ENCODE measurements at places on chromosomes 2 and 18.
A peak's percentile ranks its signal among the peaks of the same experiment; 100 is the strongest.

DNA sequence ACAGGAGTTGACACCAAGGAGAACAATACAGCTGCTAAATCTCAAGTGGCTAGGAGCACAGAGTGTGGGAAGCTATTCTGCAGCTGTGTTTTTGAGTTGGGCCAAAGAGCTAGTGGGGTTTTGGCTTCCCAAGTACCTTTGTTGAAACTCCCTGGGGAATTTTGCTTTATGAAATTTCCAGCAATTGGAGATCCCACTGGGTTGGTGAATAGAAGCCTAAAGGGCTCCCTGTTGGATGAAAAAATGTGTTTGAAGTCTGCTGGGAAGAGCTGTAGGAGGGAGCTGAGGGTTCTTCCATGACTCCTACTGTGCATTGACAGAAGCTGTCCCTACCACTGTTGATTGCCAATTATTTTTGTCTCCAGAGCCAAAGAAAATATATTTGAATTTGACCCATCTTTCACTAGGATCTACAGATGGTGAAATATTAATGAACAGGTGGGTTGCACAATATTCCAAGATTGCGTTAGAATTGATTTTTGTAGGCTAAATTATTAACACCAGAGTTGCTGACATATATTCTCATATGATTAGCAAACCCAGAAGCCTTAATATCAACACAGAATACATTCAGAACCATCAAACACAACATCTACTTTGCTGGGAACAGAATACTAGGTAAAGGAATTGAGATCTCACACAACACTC, 95.4 kb upstream of the CYP1B1 start:
- DNase-seq: no peak

DNA sequence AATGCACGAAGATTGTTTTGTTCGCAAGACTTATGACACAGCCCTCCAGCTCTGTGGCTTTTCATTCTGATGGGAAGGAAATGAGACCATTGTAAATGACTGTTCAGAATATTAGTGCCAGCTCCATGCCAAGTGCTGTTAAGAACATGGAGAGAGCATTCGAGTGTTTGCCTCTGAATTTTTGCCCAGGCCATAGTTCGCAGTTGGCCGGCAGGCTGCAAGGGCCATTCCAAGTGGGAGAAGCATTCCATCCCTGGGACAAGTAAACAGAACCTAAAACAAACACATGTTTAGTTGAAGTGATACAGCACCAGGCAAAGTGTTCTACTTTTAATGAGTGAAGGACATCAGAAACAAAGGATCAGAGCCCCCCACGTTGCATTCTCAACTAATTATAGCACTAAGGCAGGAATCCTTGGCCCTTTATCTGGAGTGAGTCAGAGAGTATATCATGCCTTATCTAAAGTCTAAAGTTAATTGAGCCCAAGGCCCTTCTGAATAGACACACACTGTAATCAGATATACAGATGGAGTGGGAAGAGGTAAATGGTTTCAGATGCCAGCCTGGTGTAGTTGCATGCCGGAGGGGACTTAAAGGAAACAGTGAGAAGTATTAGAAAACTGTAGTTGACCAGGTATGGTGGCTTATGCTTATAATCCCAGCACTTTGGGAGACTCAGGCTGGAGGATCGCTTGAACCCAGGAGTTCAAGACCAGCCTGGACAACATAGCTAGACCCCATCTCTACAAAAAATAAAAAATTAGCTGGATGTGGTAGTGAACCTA, 53.3 kb downstream of the NEDD4L start:
- DNase-seq: no peak

DNA sequence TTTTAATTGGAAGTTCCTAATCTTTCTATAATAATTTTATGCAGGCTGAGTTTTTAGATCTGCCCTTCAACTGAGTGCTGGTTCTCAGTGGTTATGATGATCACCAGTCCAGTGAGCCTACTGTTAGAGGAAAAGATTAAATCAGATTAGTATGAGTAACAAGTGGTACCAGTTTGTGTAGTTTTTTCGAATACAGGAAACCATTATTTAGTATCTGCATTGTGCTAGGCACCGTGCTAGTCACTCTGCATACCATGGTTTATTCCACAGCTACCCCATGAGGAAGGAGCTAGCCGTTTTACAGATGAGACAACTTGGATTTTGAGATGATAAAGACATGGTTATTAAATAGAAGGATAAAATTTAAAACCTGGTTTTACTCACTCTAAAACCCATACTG, 6.1 kb downstream of the PSMD1 start:
- no peak for DNase-seq

- DNase-seq: no peak
Observed at GRCh38 chr2:164826293-164827243, 15.1 kb downstream of the COBLL1 start.

DNA sequence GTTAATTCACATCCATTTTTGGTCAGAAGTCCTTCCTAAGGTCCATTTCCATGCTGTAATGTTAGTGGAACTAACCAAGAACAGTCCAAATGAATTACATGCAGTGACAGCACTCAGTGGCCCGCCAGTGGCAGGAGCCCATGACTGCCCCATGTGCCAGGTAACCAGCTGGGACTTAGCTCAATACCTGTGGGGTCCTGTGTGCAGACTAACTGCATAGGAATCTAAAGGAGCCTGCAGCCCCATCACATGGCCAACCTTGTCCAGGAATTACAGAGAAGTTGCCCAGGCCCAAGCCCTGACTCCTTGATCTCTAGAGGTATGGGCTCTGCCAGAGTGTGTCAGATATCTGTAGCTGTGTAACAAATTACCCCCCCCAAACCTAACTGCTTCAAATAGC, 35.4 kb upstream of the GPR17 start:
- no peak for DNase-seq

- no peak for DNase-seq
Observed at GRCh38 chr2:9809064-9809356, 34.3 kb upstream of the TAF1B start.

- no peak for DNase-seq
Observed at GRCh38 chr2:134120733-134121630, 132.9 kb upstream of the MGAT5 start.

DNA sequence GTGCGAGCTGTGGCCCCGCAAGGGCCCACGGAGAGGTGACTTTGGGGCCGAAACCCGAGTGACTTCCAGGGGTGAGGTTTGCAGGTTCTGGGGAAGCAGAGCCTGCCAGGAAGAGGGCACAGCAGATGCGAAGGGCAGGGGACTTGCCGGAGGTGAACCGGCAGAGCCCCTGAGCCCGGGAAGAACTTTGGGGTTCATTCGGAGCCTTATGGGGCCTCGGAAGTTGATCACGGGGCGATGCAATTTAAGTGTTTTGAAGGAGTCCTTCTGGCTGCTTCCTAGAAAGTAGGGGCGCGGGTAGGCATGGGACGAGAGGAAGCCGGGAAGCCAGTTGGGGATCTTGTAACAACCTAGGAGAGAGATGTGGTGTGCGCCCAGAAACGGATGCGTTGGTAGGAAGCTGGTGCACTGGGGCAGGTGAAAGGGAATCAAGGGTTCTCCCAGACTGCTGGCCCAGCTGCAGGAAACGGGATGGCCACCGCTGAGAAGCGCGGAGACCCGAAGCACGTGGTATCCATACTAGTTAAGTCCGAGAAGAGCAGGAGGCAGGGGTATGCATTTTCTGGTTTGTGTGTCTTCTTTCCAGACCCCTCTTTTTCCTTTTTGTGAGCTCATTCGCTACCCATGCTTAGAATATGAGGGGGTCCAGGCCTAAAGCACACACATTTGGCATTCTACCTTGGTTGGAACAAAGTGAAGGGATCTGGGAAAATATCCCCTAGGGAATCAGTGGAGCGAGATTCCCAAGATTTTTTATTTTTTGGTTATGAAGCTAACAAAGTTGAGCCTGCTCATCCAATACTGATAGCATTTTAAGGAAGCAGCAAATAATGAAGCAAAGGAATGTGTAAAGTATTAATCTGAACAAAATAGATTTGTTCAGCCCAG, 758 bp downstream of the SCLY start:
- DNase-seq: peak; percentile 24

GRCh38 chr2:218644721-218645120, 14.7 kb downstream of the ZNF142 start:
- no peak for DNase-seq

DNA sequence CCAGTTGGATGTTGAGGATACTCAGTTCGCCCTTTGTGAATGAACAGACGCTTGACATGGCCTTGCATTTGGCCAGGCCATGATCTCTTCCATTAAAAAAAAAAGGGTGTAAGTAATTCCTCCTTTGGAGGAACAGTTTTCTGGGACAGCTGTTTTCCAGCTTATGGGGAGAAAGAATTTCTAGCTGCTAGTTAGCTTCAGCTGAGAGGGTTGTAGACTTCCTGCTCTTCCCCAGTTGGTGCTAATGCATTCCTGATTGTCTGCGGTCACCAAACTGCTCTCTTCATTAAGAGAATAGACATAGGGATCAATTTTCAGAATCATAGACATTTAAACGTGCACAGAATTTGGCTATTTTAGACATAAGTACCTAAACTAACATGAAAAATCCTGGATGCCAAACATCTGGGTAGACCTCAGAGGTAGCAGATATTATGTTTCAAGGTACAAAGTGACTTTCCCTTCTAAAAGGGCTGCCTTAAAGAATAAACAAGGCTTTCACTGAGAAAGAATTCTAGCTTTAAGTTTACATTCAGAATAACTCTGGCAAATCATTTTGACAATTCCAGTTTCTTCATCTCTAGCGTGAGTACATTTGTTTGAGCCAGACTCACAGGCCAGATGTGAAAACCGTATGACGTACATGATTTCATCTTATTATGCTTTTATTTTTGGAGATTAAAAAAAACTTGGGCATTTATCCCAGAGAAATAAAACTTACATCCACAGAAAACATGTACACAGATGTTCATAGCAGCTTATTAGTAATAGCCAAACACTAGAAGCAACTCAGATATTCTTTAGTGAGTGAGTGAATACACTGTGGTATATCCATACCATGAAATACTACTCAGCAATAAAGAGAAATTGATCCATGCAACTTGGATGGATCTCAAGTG, 71.2 kb downstream of the MAIP1 start:
- DNase-seq: no peak

GRCh38 chr18:770583-770961, 41.5 kb downstream of the YES1 start:
- no peak for DNase-seq

DNA sequence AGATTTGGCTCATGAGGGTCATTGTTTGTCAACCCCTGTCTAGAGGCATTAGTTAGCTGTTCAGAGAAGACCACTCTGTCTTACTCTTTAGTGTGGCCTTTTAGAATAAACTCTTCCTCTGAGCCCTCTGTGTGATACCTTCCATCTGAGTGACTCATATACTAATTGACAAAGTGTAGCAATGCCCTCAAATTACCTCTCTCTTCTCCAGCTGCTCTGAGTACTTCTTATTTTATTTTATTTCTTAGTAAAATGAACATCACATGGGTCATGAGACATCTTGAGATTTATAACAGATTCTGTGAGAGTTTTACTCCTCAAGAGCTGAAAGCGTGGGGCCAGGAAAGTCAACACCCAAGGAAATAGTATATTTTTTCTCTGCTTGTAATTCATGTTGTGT, 67.4 kb downstream of the KCTD18 start:
- no peak for DNase-seq

DNA sequence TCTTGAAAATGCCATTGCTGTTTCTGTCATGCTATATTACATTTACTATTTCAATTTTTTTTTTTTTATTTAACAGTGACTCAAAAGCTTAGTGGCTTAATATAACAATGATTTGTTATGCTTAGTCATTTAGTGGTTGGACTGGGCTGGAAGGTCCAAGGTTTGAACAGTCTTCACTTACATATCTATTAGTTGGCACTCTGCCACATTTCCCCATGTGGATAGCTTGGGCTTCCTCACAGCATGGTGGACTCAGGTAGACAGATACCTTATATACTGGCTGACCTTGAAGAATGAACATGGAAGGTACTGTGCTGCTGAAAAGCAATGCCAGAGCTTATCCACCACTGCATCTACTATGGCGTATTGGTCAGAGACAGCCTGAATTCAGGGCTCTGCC, 909.5 kb upstream of the SOX11 start:
- no peak for DNase-seq

GRCh38 chr2:98454500-98455235, 10.0 kb downstream of the INPP4A start:
- DNase-seq: no peak

GRCh38 chr2:88764850-88765153, 73.3 kb downstream of the RPIA start:
- no peak for DNase-seq

- no peak for DNase-seq
Observed at GRCh38 chr2:109497911-109498870, 115.6 kb downstream of the SEPTIN10 start.

- DNase-seq: no peak
Observed at GRCh38 chr2:236415684-236416444, 151.7 kb upstream of the ASB18 start.

DNA sequence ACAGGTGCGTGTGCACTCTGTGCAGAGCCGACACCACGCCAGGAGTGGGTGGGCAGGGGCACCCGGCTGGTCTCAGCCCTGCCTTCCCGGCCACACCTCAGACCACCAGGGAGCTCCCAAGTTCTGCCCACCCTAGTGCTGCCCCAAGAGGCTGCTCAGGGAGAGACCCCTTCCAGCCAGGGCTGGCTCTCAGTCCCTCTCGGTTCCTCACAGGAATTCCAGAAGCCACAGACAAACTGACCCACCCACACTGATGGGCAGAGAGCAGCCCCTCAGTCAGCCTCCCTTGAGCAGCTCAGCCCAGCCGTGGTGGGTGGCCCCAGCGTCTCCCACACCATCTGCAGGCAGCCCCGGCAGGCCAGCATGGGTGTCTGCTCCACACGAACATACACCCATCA, 33.8 kb downstream of the GPC1 start:
- DNase-seq: no peak

GRCh38 chr2:209547726-209548125, 123.9 kb downstream of the MAP2 start:
- DNase-seq: no peak

GRCh38 chr2:109663721-109664120, 49.6 kb downstream of the SOWAHC start:
- peak; percentile 76 for DNase-seq

- no peak for DNase-seq
Observed at GRCh38 chr2:240643811-240644150, 18.5 kb downstream of the GPR35 start.

- no peak for DNase-seq
Observed at GRCh38 chr2:175903384-175903936, 98.6 kb downstream of the LNPK start.

GRCh38 chr2:126888046-126888445, 10.6 kb upstream of the TEX51 start:
- no peak for DNase-seq

GRCh38 chr2:200843993-200844948, 20.2 kb downstream of the CLK1 start:
- no peak for DNase-seq
